Effector CD4-positive, alpha-beta T cell (primary cell): ENCODE measurements at places on chromosomes 13 and 19.
A peak's percentile ranks its signal among the peaks of the same experiment; 100 is the strongest.

- peak; percentile 43 for DNase-seq
These were observed 1.3 kb upstream of the ZIC2 start for GRCh38 chr13:99980201-99980823.

GRCh38 chr19:13841962-13842290 is 35.0 kb upstream of the NANOS3 start:
- no peak for DNase-seq

DNA sequence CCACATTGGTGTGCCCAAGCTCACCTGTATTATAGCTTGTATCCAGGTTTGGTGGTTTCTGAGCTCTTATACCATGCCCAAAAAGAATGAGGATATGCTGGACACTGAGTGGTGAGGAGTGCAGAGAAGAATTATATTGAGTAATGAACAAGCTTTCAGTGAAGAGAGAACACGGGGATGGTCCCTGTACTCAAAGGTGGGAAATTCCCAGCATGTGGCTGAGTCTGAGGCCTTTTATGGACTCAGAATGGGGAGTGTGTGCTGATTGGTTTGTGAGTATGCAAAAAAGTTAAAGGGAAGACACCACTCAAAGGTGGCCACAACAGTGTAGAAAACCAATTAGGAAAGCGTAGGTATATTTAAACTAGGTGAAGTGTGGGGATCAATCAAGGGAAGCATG is 191.2 kb upstream of the SLITRK6 start:
- DNase-seq: no peak

GRCh38 chr19:41303954-41304353 is 6.0 kb upstream of the CCDC97 start:
- DNase-seq: no peak

- no peak for DNase-seq
These were observed 805.6 kb upstream of the ARGLU1 start for GRCh38 chr13:107373551-107373950.

GRCh38 chr13:97339019-97339987 is 94.7 kb upstream of the RAP2A start:
- no peak for DNase-seq

DNA sequence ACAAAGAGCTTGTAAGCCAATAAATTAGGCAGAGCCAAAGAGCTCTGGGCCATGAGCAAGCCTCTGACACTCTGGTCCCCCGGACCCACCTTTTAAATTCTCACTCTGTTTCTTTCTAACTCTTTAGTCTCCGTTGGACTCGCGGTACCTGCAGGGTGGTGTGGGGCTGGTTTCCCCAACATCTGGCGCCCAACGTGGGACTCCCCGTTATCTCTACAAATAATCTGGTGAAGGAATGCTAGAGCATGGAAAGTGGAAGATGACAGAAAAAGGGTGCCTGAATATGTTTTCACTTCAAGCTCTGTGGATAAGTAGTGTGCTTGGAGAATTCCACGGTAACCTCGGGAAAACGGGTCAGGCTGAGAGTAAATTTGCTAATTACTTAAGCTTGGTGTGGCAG is 36.5 kb upstream of the CYP2B6 start:
- DNase-seq: no peak

DNA sequence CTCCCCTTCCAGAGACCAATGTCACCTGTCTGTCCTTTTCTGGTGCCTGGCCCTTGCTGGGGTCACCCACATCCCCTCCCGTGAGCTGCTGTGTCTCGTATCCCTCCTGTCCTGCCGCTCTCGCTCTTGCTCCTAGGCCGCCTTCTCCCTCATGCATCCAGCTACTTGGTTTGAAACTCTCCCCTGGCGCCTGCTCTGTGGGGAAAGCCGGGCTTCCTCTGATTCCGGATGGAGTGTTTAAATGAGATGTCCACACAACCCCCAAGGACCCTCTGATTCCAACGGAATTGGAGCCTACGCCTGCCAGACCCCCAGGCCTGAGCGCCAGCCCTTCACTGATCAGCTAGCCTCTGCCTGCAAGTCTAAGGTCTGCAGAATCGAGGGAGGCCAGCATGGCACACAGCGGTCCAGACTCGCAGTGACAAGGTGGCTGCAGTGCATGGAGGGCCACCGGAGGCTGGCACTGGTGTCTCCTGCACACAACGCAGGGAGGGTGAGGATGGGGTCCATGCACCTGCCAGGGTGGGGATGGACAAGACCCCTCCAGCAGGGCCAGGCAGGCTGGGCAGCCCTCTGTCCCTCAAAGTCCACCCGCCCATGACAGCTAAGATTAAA is 47.2 kb downstream of the RFX2 start:
- DNase-seq: no peak

- DNase-seq: no peak
These were observed 22.2 kb downstream of the ZNF175 start for GRCh38 chr19:51593138-51593890.

DNA sequence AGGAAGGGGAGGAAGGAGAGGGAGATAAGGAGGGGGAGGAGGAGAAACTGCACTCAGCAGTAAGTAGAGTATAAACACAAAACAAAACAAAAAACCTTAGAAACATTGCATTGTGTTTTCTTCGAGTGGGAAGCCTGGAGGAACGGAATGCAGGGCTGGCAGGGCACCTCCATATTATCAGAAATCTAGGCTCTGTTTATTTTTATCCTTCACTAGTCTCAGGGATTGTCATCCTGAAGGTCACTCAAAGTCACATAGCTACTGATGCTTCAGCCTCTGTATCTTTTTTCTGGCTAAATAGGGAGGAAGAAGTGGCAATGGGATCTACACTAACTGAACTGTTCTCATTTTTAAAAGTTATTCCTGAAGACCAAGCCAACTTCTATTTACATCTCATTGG is 467.8 kb downstream of the KCTD12 start:
- no peak for DNase-seq

- peak; percentile 5 for DNase-seq
These were observed 61.1 kb downstream of the ZNF431 start for GRCh38 chr19:21202865-21203494.
